ENCODE measurements at places on chromosomes 11 and 22. TPM values are rescaled to one million over a fixed set of nuclear protein-coding genes. Genes with fewer than 3 reads are reported as not detected.

The CHADL gene
- total RNA-seq, result 2.0 TPM

The C1QTNF5 gene
- 10.5 TPM for total RNA-seq

The DDI1 gene
- not detected for total RNA-seq

The ELF5 gene
- 29.3 TPM for total RNA-seq

The BTBD18 gene
- total RNA-seq, result not detected

The MS4A4A gene
- 10.2 TPM for total RNA-seq

The LRRC10B gene
- total RNA-seq, result 7.3 TPM

The QSER1 gene
- total RNA-seq, result 53.0 TPM

The PIWIL4 gene
- 9.4 TPM for total RNA-seq

The RAB3IL1 gene
- 5.3 TPM for total RNA-seq

The MMP3 gene
- not detected for total RNA-seq

The APOBEC3G gene
- 38.8 TPM for total RNA-seq

The DLG2 gene
- total RNA-seq, result 3.4 TPM

The MPEG1 gene
- total RNA-seq, result 28.1 TPM

The HTATIP2 gene
- total RNA-seq, result 19.9 TPM

The GDPD4 gene
- total RNA-seq, result not detected

The YAP1 gene
- 200 TPM for total RNA-seq

The CALCA gene
- not detected for total RNA-seq

The RTN4R gene
- total RNA-seq, result 2.6 TPM

The BAIAP2L2 gene
- not detected for total RNA-seq

The SOX6 gene
- 2.9 TPM for total RNA-seq

The RNF215 gene
- 14.4 TPM for total RNA-seq

The TSKU gene
- 13.1 TPM for total RNA-seq

The CNIH2 gene
- not detected for total RNA-seq

The SYCE3 gene
- 3.4 TPM for total RNA-seq

The DKK3 gene
- total RNA-seq, result 162 TPM

The C11orf65 gene
- total RNA-seq, result not detected

The TEF gene
- total RNA-seq, result 41.8 TPM

The OR51B2 gene
- total RNA-seq, result not detected

The CKAP5 gene
- total RNA-seq, result 48.3 TPM

The MAP6 gene
- total RNA-seq, result 8.2 TPM

The CHRDL2 gene
- total RNA-seq, result not detected

The RAB38 gene
- total RNA-seq, result 6.3 TPM

The IFITM5 gene
- total RNA-seq, result not detected

The KCNC1 gene
- not detected for total RNA-seq

The BARX2 gene
- not detected for total RNA-seq

The UBQLN3 gene
- 0.30 TPM for total RNA-seq

The MAFF gene
- total RNA-seq, result 28.3 TPM

The HPX gene
- total RNA-seq, result 2.0 TPM

The ANO9 gene
- 62.9 TPM for total RNA-seq

The MUC5B gene
- 54.5 TPM for total RNA-seq

The KRTAP5-7 gene
- not detected for total RNA-seq

The TM7SF2 gene
- 36.8 TPM for total RNA-seq

The ST14 gene
- total RNA-seq, result 49.2 TPM

The SLC22A25 gene
- not detected for total RNA-seq

The MLC1 gene
- 3.1 TPM for total RNA-seq

The ZNF214 gene
- total RNA-seq, result 2.2 TPM

The GP1BB gene
- 8.5 TPM for total RNA-seq

The NLRP10 gene
- not detected for total RNA-seq

The CCDC73 gene
- not detected for total RNA-seq

The TREH gene
- total RNA-seq, result not detected

The DDX6 gene
- total RNA-seq, result 39.8 TPM

The GRM5 gene
- not detected for total RNA-seq

The RPL3 gene
- total RNA-seq, result 1,427 TPM

The EXT2 gene
- 45.3 TPM for total RNA-seq

The IGSF9B gene
- 2.5 TPM for total RNA-seq
